ENCODE measurements at places on chromosomes 11 and 22. TPM values are rescaled to one million over a fixed set of nuclear protein-coding genes. Genes with fewer than 3 reads are reported as not detected.

Gene EMID1
- total RNA-seq = 5.4 TPM

Gene TRIM6
- 14.1 TPM for total RNA-seq

Gene PGA3
- not detected for total RNA-seq

Gene TPH1
- 0.17 TPM for total RNA-seq

DNA sequence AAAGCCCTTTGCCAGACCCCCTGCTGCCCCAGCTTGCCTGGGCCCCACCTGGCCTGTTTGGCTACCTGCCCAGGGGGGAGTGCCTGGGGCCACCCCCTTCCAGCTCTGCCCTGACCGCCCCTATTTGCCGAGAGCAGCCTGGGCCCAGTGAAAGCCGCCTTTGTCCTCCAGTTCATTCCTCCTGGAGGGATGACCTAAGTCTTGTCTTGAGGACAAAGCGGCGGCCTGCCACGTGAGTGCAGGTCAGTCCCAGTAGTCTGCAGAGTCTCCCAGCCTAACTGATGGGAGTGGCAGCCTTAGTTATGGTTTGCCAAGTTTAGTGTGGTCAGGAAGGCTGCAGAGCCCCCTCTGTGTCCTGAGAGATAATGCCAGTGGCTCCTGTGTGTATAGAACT, 115.9 kb upstream of the CRYBB3 start:
- DNase-seq = no peak
- H3K36me3 ChIP-seq = no peaks in the 10 kb centered on the region
- H3K27me3 ChIP-seq = no peaks in the 10 kb centered on the region
- H3K4me1 ChIP-seq = no peaks in the 10 kb centered on the region
- no peak overlapping the region for H3K27ac ChIP-seq

DNA sequence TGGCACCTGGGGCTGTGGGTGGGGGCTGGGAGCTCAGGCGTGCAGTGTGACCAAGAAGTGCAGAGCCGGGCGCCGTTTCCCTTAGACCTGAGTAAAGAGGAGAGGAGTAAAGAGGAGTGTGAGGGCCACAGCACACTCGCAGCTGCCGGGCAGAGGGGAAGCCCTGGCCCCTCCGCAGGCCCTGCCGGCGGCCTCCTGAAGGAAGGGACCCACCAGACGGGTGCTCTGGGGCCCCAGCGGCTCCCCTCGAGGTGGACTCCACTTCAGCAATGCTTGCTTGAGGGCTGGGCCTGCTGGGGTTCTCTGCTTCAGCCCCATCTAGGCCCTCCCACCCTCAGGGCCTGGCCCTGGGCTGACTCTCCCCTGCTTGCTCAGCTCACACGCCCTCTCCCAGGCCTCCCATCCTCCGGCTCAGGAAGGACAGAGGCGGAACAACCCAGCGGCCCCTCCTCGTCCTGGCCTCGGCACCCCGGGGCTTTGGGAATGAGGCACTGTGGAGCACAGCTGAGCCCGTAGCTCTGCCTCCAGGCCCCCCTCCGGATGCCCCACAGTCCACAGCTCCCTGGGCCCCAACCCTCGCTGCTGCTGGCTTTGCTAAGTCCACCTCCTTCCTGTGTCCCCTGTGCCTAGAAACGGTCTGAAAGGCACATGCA, 1198.7 kb downstream of the BRD1 start:
- no peaks in the 10 kb centered on the region for H3K36me3 ChIP-seq
- no peak overlapping the region for H3K4me3 ChIP-seq
- no peaks in the 10 kb centered on the region for H3K27me3 ChIP-seq

- H3K27ac ChIP-seq = no peak overlapping the region
- H3K4me1 ChIP-seq = no peaks in the 10 kb centered on the region
- DNase-seq = no peak
Measured at GRCh38 chr11:22879630-22880029, 19.4 kb upstream of the CCDC179 start.

GRCh38 chr11:68370211-68371111, 58.1 kb downstream of the LRP5 start:
- no peak overlapping the region for H3K27ac ChIP-seq
- no peaks in the 10 kb centered on the region for H3K4me1 ChIP-seq
- H3K36me3 ChIP-seq = peaks cover 43% of the 10 kb centered on the region
- H3K4me3 ChIP-seq = no peak overlapping the region

DNA sequence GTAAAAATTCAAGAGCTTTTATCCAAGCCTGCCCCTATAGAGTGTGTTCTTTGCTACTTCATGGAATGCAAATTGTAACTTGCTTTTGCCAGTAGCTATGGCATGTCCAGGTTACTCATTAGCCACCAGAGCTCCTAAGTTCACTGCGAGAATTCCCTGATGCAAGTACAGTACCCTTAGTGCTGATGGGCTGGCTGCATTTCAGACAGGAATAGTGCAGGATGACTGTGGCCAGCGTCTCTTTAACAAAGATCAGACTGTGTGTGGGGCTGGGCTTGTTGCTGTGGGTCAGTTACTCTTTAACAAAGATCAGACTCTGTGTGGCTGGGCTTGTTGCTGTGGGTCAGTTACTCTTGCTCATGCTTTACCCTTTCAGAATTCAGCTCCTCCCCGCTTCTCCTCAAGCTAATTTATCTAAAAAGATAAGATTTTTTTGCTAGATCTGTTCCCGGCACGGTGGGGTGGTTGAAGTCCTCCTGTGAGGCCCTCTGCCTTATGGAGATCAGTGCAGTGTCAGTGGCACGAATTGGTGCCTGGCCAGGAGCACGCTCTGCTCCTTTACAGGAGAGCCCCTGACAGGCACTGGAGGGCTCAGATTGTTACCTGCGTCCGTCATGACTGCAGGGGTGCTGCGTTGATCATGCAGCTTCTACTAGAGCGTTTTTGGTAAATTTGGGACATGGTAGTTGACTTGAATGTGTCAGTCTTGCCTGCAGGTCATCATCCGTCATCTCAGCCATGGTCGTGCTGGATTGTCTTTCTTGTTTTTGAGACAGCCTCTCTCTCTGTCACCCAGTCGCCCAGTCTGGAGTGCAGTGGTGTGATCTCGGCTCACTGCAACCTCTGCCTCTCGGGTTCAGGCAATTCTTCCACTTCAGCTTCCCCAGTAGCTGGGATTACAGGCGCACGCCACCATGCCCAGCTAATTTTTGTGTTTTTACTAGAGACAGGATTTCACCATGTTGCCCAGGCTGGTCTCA, 27.0 kb downstream of the AP2A2 start:
- H3K27ac ChIP-seq = no peak overlapping the region
- DNase-seq = no peak
- H3K4me1 ChIP-seq = peaks cover 8% of the 10 kb centered on the region
- H3K27me3 ChIP-seq = no peaks in the 10 kb centered on the region
- H3K36me3 ChIP-seq = peaks cover 16% of the 10 kb centered on the region

DNA sequence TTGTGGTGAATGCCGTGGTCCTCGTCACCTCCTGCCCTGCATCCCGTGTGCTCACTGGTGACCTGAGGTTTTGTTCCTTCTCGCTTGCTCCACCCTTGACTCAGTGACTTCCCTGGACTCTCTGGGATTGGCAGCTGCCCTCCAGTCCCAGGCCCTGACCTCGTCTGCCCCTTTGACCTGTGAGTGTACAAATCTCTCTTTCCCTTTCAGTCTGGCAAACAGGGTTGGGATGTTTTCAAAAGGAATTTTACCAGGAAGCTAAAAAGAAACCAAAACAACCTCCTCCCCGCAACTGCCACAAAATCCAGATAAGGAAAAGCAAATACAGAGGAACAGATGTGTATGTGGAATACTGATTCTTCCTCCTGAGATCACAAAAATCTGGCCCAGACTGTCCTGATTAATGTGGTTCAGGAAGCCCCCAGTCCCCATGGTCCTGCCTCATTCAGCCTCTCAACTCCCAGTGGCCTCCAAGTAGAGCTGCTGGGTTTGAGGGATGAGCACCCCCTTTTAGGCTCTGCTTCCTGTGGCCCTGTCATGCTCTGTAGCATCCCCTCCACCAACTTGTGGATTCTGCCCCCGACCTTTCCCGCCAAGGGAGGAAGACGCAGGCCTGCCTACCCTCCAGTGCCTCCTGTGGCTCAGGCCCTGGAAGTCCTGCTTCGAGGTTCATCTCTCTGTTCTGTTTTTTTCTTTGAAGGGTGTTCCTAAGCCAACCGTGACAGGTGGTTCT, 15.2 kb downstream of the ROBO4 start:
- H3K36me3 ChIP-seq = no peaks in the 10 kb centered on the region
- H3K4me3 ChIP-seq = no peak overlapping the region
- no peaks in the 10 kb centered on the region for H3K4me1 ChIP-seq
- no peak overlapping the region for H3K27ac ChIP-seq

DNA sequence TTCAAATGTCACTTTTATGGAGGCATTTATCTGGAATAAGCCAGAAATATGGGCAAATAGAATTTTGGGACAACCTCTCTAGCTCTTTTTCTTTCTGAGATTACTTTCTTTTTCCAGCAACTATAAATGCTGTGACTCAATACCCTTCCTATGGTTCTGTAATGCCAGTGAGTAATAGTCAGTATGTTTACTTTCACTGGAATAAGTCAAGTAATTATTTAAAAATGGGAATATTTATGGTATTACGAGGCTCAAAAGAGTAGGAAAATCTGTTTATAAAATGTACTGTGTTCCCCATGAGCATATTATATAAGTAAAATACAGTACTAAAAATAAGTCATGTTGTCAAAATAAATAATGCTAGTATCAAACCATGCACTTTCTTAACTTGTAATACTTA, 750.5 kb downstream of the LUZP2 start:
- H3K36me3 ChIP-seq = peaks cover 9% of the 10 kb centered on the region
- H3K4me3 ChIP-seq = no peak overlapping the region
- H3K4me1 ChIP-seq = no peaks in the 10 kb centered on the region

DNA sequence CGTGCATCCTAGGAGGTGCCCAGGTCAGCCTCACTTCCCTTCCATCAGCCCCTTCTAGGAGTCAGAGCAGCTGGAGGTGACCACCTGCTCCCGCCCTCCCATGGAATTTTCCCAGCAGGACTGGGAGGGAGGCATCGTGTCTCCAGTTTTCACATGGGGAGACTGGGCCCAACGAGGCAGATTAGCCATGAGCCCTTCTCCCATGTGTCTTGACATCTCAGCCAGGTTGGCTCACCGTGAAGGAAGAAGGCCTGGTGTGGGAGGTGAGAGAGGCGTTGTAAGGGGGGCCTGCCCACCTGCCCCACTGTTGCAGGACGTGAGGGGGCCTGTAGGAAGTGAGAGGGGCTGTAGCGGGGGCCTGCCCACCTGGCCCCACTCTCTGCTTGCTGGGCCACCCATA, 1521.4 kb downstream of the BRD1 start:
- H3K4me3 ChIP-seq = no peak overlapping the region
- no peaks in the 10 kb centered on the region for H3K4me1 ChIP-seq
- H3K27ac ChIP-seq = no peak overlapping the region
- H3K27me3 ChIP-seq = no peaks in the 10 kb centered on the region
- peaks cover 4% of the 10 kb centered on the region for H3K36me3 ChIP-seq

- DNase-seq = no peak
- H3K4me3 ChIP-seq = no peak overlapping the region
- H3K27ac ChIP-seq = no peak overlapping the region
- no peaks in the 10 kb centered on the region for H3K27me3 ChIP-seq
- no peaks in the 10 kb centered on the region for H3K4me1 ChIP-seq
- peaks cover 3% of the 10 kb centered on the region for H3K36me3 ChIP-seq
Measured at GRCh38 chr11:130344841-130345240, 30.1 kb upstream of the ZBTB44 start.

- H3K36me3 ChIP-seq = no peaks in the 10 kb centered on the region
- DNase-seq = no peak
- no peaks in the 10 kb centered on the region for H3K4me1 ChIP-seq
Measured at GRCh38 chr11:45369313-45369712, 83.2 kb upstream of the SYT13 start.

GRCh38 chr22:30340911-30341685, 14.4 kb upstream of the TBC1D10A start:
- no peaks in the 10 kb centered on the region for H3K27me3 ChIP-seq
- peaks cover 100% of the 10 kb centered on the region for H3K36me3 ChIP-seq
- no peak overlapping the region for H3K4me3 ChIP-seq
